ENCODE measurements at places on chromosomes 1 and 21. TPM values are rescaled to one million over a fixed set of nuclear protein-coding genes. Genes with fewer than 3 reads are reported as not detected.

The TRABD2B gene
- total RNA-seq: not detected

The GJC2 gene
- total RNA-seq: 0.86 TPM

The RUNX3 gene
- total RNA-seq: 119 TPM

The SPRR2G gene
- total RNA-seq: not detected

The EEIG2 gene
- total RNA-seq: 5.3 TPM

The OR14K1 gene
- not detected for total RNA-seq

The ENAH gene
- total RNA-seq: 0.09 TPM

The TNFRSF8 gene
- total RNA-seq: 41.5 TPM

Data from activated naive CD4-positive, alpha-beta T cell treated with anti-CD3 and anti-CD28 coated beads, Interleukin-2, amount 50 U/mL, for 72 hours (primary cell).